ENCODE measurements at places on chromosomes 16 and 17.

- no peaks in the 10 kb centered on the region for H3K27me3 ChIP-seq
- H3K4me1 ChIP-seq: no peaks in the 10 kb centered on the region
- no peak overlapping the region for H3K4me3 ChIP-seq
Measured at GRCh38 chr17:39529455-39529854, 68.2 kb downstream of the CDK12 start.

DNA sequence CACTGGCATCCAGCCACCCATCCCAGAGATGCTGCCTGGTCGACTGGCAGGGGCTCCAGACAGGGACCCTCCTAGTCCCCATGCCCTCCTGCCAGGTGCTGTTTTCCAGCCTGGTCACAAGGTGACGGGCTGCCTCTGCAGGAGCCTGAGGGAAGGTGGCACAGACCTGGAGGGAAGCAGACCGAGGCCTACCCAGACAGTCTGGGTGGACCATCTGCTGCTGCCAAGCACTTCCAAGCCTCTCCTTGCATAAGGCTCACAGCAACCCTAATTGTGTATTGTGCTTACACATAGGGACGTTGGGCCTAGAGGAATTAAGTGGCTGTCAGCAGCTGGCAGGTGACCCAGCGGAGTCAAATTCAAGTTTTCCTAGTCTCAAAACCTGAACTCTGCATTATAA, 90.1 kb upstream of the KCNJ18 start:
- no peak overlapping the region for H3K27ac ChIP-seq
- H3K27me3 ChIP-seq: peaks cover 19% of the 10 kb centered on the region
- H3K36me3 ChIP-seq: no peaks in the 10 kb centered on the region
- DNase-seq: no peak

DNA sequence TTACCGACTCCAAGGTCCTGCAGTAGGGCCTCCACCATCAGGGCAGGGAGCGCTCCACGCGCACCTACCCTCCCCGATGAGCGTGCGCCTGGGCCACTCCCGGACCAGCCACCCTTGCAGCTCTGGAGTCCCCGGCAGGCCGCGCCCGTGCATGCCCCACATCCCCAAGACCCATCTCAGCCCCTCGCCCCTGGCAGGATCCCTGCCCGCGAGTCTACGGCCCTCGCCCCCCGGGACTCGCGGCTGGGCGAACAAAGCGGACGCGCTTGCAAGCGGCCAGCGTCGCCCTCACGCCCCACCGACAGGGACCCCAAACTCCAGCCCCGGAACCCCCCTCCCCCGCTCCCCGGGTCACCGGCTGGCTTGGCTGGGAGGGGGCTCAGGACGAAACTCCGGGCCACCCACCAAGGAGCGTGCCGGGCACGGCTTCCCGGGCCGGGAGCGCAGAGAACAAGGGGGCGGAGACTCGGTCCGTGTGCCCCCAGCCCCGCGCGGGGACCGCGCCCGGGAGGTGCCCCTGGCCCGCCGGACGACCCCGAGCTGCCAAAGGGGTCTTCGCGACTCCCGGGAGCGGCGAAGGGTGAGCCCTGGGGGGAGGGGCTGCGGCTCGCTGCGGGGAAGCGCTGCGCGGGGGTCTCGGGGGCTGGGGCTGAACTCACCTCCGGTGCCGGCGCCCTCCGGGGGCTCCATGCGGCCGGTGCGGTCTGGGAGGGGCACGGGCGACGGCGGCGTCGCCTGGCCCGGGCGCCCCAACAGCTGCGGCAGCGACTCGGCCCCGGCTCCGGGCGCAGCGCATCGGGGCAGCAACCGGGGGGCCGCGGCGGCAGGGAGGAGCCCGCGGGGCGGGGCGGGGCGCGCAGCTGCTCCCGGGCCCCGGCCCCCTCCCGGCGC, at the start of gene DBNDD1:
Gene DBNDD1 (minus strand): TSS at position 805 of the 891 bp plus-strand sequence. CDS start 115 bp downstream, at position 690.
- no peak within 1 kb of the TSS for H3K27ac ChIP-seq
- H3K4me1 ChIP-seq: peaks cover 14% of the 10 kb centered on the region
- peaks cover 16% of the 10 kb centered on the region for H3K27me3 ChIP-seq
- DNase-seq: no peak

DNA sequence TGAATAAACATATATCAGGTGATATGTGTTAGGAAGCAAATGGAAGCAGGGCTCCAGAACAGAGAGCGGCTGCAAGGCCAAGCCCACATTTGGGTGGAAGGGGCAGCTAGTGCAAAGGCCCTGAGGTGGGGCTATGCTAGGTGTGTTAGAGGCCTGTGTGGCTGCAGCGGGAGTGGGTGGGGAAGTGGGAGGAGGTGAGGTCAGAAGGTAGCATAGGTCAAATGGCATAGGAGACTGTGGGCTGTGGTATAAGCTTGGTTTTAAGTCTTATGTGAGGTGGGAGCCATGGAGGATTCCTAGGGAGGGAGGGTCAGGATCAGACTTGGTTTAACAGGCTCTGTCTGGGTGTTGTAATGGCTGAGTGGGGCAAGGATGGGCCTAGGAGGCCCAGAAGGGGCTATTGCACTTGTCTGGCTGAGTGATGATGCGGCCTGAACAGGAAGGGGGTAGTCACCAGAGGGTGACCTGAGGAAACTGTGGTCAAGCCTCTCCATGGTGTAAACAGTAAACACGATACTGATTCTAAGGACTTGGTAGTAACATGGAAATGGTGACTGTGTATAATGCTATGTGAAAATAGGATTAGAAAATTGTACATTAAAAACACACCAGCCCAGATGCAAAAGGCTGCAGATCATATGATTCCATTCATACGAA, 31.1 kb downstream of the RAI1 start:
- no peaks in the 10 kb centered on the region for H3K27me3 ChIP-seq
- no peak overlapping the region for H3K4me3 ChIP-seq
- DNase-seq: no peak
- peaks cover 19% of the 10 kb centered on the region for H3K4me1 ChIP-seq
- H3K27ac ChIP-seq: no peak overlapping the region

GRCh38 chr17:43517615-43518386, 28.3 kb downstream of the ETV4 start:
- H3K27ac ChIP-seq: no peak overlapping the region
- peaks cover 11% of the 10 kb centered on the region for H3K36me3 ChIP-seq
- H3K4me1 ChIP-seq: peaks cover 7% of the 10 kb centered on the region
- H3K4me3 ChIP-seq: no peak overlapping the region
- no peak for DNase-seq

GRCh38 chr16:57764341-57765159, 29.0 kb downstream of the KATNB1 start:
- H3K36me3 ChIP-seq: no peaks in the 10 kb centered on the region
- no peaks in the 10 kb centered on the region for H3K4me1 ChIP-seq
- no peaks in the 10 kb centered on the region for H3K27me3 ChIP-seq
- H3K4me3 ChIP-seq: no peak overlapping the region
- H3K27ac ChIP-seq: no peak overlapping the region

- H3K4me3 ChIP-seq: no peak overlapping the region
- H3K27me3 ChIP-seq: no peaks in the 10 kb centered on the region
- H3K36me3 ChIP-seq: peaks cover 6% of the 10 kb centered on the region
- H3K4me1 ChIP-seq: peaks cover 2% of the 10 kb centered on the region
- H3K27ac ChIP-seq: no peak overlapping the region
- DNase-seq: no peak
Measured at GRCh38 chr16:53964145-53964790, 260.3 kb downstream of the FTO start.

- H3K4me3 ChIP-seq: no peak overlapping the region
- no peak for DNase-seq
- no peak overlapping the region for H3K27ac ChIP-seq
- H3K4me1 ChIP-seq: no peaks in the 10 kb centered on the region
- H3K27me3 ChIP-seq: no peaks in the 10 kb centered on the region
Measured at GRCh38 chr16:69903865-69904415, 47.2 kb upstream of the CLEC18A start.

DNA sequence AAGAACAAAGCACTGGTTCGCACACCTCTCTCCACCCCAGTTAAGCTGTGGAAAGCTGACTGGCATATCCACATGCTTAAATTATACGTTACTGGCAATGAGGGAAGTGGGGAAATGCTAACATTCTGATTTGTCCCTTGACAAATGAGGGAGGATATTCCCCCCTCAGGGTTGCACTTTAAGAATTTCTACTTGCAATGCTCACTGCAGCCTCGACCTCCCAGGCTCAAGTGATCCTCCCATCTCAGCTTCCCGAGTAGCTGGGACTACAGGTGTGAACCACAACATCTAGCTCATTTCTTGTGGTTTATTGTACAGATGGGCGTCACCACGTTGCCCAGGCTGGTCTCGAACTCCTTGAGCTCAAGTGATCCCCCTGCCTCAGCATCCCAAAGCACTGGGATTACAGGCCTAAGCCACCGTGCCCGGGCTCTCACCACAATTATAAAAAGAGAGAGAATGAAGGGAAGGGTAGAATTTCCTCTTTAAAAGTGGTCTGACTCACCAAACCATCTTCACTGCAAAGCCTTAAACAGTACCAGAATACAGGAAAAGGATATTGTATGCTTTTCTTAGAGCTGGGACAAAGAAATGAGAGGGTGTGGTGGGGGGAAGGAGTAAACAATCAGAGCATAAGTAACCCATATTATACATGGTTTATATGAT, 38.9 kb downstream of the KANSL1 start:
- peak; percentile 31 for DNase-seq
- H3K27me3 ChIP-seq: no peaks in the 10 kb centered on the region
- H3K36me3 ChIP-seq: peaks cover 27% of the 10 kb centered on the region
- H3K4me1 ChIP-seq: peaks cover 78% of the 10 kb centered on the region

DNA sequence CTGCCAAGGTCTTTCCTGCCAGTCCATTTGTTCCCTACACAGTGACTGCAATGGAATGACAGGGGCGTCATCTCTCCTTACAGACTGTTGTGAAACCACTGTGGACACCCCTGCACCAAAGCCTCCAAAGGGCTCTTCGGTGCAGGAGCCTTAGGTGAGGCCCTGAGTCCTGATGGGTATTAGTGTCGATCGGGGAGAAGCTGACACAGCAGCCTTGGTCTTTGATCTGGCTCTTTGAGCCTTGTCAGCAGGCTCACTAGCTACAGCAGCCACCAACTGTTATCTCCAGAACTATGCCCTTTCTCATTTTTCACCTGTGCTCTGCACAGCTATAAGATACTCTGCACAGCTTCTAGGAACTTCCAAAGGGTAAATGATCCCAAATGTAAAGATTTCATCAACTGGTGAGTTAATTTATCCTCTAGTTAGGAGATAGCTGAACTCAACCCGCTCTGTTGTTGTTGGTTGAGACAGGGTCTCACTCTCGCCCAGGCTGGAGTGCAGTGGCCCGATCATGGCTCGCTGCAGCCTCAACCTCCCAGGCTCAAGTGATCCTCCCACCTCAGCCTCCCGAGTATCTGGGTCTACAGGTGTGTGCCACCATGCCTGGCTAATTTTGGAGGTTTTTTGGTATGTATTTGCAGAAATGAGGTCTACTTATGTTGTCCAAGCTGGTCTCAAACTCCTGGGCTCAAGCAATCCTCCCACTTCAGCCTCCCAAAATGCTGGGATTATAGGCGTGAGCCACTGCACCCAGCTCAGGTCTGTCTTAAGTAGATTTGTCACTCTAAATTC, 19.7 kb downstream of the G6PC1 start:
- H3K4me1 ChIP-seq: peaks cover 1% of the 10 kb centered on the region
- H3K27me3 ChIP-seq: peaks cover 15% of the 10 kb centered on the region
- no peak for DNase-seq
- no peak overlapping the region for H3K4me3 ChIP-seq
- H3K36me3 ChIP-seq: no peaks in the 10 kb centered on the region

GRCh38 chr16:4293822-4294457, 21.1 kb upstream of the TFAP4 start:
- no peak overlapping the region for H3K4me3 ChIP-seq
- DNase-seq: no peak
- peaks cover 3% of the 10 kb centered on the region for H3K4me1 ChIP-seq
- H3K27ac ChIP-seq: no peak overlapping the region
- H3K27me3 ChIP-seq: peaks cover 5% of the 10 kb centered on the region

DNA sequence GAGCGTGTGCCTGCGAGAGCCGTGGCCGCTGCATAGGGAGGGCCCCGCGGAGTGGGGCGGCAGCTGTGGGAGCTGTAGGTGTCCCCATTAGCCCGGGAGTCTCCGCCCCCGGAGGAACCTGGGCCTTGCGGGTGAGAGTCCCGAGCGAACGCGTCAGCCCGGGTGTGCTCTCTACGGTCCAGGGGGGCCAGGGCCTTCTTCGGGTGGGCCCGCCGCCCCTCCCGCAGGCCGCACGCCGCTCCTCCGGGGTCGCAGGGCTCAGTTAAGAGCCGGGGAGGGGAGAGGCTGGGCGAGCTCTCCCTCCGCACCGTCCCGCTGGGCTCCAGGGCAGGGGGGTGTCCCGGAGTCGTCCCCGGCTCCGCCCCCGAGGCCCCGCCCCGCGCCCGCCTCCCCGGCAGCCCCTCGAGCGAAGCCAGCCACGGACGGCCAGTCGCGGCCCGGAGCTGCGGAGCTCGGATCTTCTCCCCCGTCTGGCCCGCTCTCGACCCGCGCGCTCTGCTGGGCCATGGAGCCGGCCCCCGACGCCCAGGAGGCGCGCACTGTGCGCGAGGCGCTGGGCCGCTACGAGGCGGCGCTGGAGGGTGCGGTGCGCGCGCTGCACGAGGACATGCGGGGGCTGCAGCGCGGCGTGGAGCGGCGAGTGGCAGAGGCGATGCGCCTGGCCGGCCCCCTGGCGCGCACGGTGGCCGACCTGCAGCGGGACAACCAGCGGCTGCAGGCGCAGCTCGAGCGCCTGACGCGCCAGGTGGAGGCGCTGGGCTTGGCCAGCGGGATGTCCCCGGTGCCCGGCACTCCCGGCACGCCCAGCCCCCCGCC, at the start of gene SMTNL2:
Gene SMTNL2 (plus strand): TSS at position 429 of the 816 bp plus-strand sequence. CDS start 77 bp downstream, at position 506.
- H3K4me1 ChIP-seq: peaks cover 4% of the 10 kb centered on the region
- H3K27ac ChIP-seq: no peak within 1 kb of the TSS
- peak; percentile 37 for DNase-seq
- peak within 1 kb of the TSS; percentile 63 for H3K4me3 ChIP-seq
- H3K36me3 ChIP-seq: no peaks in the 10 kb centered on the region

DNA sequence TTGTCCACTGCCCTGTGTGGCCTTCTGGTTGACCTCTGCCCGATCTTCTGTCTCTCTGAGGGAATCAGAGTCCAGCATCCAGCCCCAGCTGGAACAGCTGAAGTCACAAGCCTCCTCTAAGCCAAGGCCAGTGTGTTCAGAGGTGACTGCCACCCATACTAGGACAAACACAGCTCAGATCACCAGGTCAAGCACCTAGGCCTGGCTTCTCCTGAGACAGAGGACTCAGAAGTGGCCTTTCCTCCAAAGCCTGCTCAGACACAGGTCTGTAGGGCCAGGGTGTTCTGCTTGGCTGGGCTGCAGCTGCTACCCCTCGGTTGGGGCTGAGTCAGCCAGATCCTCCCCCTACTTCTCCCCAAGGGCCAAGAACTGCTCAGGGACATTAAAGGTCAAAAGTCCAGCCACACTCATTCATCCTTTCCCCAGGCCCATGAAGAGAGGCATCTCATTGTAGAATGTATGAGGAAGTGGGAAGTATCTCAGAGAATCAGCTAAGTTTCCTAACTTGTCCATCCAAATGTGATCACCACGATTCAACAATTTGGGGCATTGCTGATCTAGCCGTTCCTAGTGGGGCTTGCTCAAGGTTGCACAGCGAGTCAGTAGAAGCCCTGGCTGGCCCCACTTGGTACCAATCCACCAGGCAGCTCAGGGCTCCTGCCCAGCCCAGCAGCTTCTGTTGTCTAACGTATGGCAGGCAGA, 7.6 kb downstream of the SLC46A1 start:
- no peak overlapping the region for H3K4me3 ChIP-seq
- no peaks in the 10 kb centered on the region for H3K36me3 ChIP-seq
- no peaks in the 10 kb centered on the region for H3K27me3 ChIP-seq
- H3K4me1 ChIP-seq: peaks cover 4% of the 10 kb centered on the region

All from activated naive CD8-positive, alpha-beta T cell treated with anti-CD3 and anti-CD28 coated beads for 36 hours (primary cell).